ENCODE measurements at places on chromosomes 5 and 9. TPM values are rescaled to one million over a fixed set of nuclear protein-coding genes. Genes with fewer than 3 reads are reported as not detected.

Gene EXD3
- 58.2 TPM for total RNA-seq

DNA sequence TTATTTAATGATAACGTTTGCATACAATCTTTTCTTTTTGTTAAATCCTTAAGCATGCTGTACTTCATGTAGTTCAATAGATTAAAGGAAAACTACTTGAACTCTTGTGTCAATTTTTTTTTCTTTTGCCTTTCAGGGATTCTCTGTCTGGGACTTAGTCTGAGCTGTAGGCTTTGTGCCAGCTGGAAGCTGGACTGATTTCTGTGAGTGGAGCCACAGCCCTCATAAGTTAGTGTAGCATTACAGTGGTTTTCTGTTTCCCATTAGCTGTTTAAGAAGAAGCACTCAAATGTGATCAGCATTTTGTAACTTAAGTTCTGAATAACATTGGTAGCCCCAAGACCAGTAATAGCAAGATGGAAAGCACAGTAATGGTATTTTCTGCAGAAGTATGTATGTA lies 330.6 kb upstream of the MEF2C start:
- no peaks in the 10 kb centered on the region for H3K27me3 ChIP-seq
- H3K27ac ChIP-seq, result no peak overlapping the region
- H3K4me1 ChIP-seq, result no peaks in the 10 kb centered on the region

DNA sequence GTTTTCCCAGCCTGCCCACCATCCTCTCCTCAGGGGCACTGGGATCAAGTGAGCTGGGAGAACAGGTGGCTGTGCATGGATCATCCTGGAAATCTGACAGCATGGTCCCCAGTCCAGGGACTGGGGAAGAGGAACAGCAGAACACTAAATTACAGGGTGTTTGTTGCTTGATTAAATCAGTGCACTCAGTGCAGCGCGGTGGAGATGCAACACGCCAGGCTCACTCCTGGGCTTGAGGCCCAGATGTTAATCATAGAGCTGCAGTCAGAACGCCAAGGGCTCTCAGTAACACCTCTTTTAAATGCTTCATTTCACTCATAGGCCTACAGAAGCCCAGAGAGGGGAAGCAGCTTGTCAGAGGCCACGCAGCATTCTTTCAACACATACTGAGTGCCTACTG lies 14.2 kb upstream of the LARP1 start:
- H3K36me3 ChIP-seq, result no peaks in the 10 kb centered on the region
- DNase-seq, result no peak
- no peak overlapping the region for H3K4me3 ChIP-seq
- H3K27me3 ChIP-seq, result no peaks in the 10 kb centered on the region
- H3K4me1 ChIP-seq, result no peaks in the 10 kb centered on the region
- no peak overlapping the region for H3K27ac ChIP-seq

GRCh38 chr5:96065685-96066385 lies 104.2 kb upstream of the ELL2 start:
- H3K27me3 ChIP-seq, result no peaks in the 10 kb centered on the region
- no peaks in the 10 kb centered on the region for H3K4me1 ChIP-seq
- H3K36me3 ChIP-seq, result no peaks in the 10 kb centered on the region
- no peak overlapping the region for H3K4me3 ChIP-seq

Gene SHB
- total RNA-seq, result 6.3 TPM

DNA sequence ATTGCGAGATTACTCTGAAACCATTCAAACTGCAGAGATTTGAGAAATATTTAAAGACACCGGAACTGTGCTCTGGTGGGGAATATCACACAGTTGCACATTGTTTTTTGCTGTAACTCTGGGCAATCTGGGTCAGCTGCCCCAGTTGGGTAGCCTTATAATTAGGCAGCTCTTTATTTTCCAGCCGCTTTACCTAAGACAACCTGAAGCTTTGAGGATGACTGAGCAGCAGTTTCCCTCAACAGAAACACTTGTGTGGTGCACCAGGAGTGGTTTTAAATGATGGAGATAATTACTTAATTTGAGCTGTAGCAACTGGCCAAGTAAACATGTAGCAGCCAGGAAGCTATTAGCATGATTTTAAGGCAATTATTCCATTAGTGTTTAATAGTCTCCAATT lies 2.9 kb downstream of the PLCXD3 start:
- H3K4me1 ChIP-seq, result peaks cover 18% of the 10 kb centered on the region

- H3K36me3 ChIP-seq, result no peaks in the 10 kb centered on the region
- H3K4me1 ChIP-seq, result no peaks in the 10 kb centered on the region
- peak within 1 kb of the TSS; percentile 88 for H3K27ac ChIP-seq
- peak within 1 kb of the TSS; percentile 20 for H3K4me3 ChIP-seq
- peak; percentile 15 for DNase-seq
Observed at GRCh38 chr9:94084314-94084713, at the start of gene PTPDC1. PTPDC1 (plus strand) TSS chr9:94084464; CDS start chr9:94084531, 67 bp downstream.

Gene PHPT1
- 42.6 TPM for total RNA-seq

- H3K4me1 ChIP-seq, result peaks cover 20% of the 10 kb centered on the region
- DNase-seq, result no peak
- H3K27me3 ChIP-seq, result no peaks in the 10 kb centered on the region
Observed at GRCh38 chr5:134048864-134049263, 44.1 kb upstream of the VDAC1 start.
